CD8-positive, alpha-beta memory T cell (primary cell): ENCODE measurements at places on chromosomes 4 and X. TPM values are rescaled to one million over a fixed set of nuclear protein-coding genes. Genes with fewer than 3 reads are reported as not detected.

Gene SCD5
- 6.2 TPM for total RNA-seq

Gene CXCL5
- total RNA-seq = not detected

Gene XIAP
- 34.9 TPM for total RNA-seq

Gene CXCL3
- total RNA-seq = not detected

Gene SLC7A11
- 1.5 TPM for total RNA-seq

Gene MAGEC2
- not detected for total RNA-seq

Gene EMD
- 107 TPM for total RNA-seq

Gene FAM184B
- total RNA-seq = not detected

Gene ATOH1
- not detected for total RNA-seq

Gene ASB12
- total RNA-seq = not detected

Gene DGKK
- not detected for total RNA-seq

Gene DRP2
- 0.18 TPM for total RNA-seq

Gene NDP
- total RNA-seq = not detected

Gene MGARP
- total RNA-seq = not detected

Gene ANKRD37
- 14.5 TPM for total RNA-seq

Gene PSAPL1
- total RNA-seq = not detected

Gene CCDC149
- total RNA-seq = 0.28 TPM

Gene ACOX3
- total RNA-seq = 22.3 TPM

Gene ZAR1
- not detected for total RNA-seq

Gene DMRTC1
- not detected for total RNA-seq

Gene CABS1
- total RNA-seq = not detected

Gene MAP9
- 10.9 TPM for total RNA-seq
